ENCODE measurements at places on chromosomes 13 and 19.

DNA sequence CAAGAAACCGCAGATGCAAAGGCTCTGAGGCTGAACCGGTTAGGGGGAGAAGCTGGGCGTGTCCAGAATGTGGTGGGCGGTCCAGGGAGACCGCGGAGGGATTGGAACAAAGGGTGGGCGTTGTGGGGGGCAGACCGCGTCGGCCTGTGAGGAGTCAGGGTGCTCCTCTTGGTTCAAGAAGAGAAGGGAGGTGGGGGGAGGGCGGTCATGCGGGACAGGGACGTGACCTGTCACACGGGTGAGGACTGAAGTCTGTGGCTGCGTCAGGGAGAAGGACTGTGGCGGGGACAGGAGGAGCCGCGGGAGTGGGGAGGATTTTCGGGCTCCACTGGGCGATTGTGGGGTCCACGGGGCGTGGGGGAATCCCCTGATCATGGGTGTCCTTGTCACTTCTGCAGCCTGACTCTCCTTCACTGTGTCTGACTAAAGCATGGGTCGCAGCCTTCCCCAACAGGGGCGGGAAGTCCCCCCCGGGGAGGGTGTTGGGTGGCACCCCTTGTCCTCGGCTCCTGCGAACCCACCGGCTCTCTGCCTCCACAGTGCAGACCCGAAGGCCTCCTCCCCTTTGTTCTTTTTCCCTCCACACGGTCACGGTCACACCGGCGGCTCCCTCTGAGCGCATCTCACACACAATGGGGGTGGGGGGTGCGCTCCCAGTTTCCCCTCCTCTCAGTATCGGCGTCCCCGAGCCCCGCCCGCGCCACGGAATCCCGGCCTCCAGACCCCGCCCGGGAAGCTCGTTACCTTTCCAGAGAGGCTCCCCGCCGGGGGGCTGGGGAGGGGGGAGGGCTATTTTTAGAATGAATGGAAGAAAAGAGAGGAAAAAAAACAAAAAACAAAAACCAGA, 16.4 kb upstream of the KCNN1 start:
- DNase-seq = peak; percentile 28

GRCh38 chr13:112733112-112733511, 43.3 kb downstream of the ATP11A start:
- no peak for DNase-seq

- DNase-seq = no peak
Observed at GRCh38 chr19:16456652-16457194, 15.0 kb downstream of the EPS15L1 start.

DNA sequence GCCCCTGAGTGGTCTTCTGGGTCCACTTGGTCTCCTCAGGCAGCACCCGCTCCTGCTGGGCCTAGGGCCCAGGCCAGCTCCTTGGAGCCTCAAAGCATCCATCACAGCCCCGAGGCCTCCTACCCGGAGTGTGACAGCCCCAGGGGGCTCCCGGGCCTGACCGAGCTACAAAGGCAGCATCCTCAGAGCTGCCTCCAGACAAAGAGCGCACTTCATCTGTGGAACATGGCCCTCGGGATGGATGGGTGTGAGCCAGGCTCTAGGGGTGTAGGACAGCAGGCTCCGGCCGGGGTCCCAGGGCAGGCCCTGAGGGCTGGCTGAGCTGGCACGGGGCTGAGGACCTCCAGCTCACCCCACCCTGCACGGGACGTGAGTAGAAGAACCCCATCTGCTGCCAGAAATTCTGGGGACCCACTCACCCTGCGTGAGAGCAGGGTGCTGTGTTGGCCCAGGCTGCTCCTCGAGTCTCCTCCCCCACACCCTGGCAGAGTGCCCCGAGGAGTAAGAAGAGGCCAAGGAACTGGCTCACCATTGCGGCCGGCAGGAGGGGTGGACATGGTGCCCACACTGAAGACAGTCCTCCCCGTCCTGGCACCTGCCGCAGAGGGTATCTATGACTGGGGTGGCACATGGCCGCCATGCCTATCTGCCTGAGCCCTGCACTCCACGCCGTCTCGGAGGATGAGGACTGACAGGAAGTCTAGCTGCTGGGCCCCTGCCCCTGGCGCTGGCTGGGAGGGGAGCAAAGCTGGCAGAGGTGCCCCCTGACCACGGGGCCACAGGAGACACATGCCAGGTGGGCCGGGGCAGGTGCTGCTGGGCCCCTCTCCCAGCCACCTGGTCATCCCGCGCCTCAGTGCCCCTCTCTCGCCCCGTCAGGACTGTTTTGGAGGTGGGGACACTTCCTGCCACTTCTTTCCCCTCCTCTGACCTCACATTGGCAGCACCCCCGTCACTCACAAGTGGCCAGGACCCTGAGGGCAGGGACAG, 22.3 kb downstream of the CEBPG start:
- no peak for DNase-seq

- no peak for DNase-seq
Observed at GRCh38 chr19:45162608-45163143, 1.9 kb upstream of the NKPD1 start.

DNA sequence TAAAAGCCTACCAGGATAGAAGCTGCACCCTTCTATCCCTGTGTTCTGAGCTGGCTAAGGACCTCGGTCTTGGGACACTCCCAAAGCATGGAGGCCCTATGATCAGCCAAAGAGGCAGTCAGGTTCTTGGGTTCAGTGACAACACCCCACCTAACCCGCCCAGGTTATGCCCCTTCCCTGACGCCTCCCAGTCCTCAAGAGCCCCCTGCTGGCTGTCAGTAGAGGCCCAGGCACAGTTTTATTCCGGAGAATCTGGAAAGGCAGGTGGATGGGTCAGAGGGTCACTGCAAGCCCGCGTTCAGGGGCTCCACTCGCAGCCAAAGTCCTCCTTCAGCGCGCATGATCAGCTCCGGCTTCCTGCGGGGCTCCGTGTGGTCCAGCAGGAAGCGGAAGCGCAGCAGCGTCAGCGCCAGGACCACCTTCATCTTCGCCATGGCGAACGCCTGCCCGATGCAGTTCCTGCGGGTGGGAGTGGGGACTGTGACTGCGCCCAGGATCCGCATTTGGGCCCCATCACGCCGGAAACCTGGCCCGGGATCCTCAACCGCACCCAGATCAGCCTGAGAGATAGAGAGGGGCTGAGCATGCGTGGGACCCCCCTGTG, 22.3 kb downstream of the OR10H3 start:
- DNase-seq = no peak

DNA sequence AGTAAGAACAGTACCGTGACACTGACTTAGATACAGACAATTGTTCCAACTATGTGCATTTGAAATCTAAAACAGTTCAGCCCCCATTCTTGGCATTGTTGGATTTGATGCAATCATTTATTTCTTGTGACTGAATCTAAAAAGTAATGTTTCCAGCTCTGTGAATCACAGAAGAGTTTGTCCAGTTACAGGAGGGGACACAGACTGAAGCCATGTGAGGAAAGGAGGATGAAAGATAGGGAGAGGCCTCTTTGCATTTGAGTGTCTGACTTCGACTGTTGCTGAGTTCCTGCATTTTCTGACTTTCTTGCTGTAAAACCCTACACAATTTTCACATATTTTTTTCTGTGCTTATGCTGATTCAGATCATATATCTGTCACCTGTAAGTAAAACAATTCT, 179.3 kb upstream of the PCDH17 start:
- DNase-seq = no peak

DNA sequence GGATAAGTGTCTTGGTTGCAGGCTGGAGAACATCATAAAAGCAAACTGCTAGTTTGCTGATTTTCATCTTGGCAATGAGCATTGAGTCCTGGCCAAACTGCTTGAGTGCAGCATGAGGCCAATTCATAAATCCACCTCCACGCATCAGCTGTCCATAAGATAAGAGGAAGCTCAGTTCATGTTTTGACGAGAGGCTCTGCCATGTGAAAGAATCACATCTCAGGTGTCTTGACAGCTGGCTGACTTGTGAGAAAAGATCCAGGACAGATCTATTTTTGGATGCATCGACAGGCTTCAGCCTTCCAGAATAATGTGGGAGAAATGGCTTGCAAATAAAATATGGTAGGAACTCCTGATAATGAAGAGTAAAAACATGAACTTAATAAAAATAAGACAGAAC, 5.4 kb upstream of the ZNF682 start:
- no peak for DNase-seq

DNA sequence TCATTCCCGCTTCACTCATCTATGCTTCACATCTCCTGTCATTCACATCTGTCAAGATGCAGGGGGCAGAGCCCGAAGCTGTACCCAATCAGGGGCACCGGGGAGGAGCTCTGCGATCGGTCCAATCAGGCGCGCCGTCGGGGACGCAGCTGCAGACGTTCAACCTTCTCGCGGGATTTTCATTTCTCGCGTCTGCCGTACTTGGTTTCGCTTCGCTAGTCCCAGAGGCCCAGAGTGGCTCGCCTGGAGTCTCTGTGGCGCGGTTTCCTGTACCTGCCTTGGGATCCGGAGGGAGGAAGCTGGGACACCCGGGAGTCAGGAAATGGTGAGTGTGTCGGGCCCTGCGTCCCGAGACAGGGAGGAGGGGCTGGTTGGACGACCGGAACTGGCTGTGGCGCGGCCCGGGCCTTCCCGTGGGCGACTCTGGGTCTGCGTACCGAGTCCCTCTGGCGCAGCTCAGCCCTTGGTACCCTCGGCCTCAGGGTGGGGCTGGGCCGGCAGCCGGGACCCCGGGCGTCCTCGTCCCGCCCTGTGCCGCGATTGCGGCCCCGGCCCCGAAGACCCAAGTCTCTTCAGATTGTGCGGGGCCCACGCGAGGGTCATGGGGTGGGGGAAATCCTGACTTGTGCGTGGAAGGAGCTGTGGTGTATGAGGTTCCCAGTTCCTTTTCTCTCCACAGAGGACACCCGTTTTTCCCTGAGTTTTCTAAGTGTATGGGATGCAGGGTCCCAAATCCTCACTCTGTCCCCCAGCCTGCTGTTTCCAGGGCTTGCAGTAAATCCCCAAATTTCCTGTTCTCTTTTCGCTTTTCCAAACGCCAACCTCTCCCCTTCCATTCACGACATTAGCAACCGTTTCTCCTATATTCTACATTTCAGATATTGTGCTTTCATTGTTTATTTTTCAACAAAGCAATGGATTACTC, at the start of gene ZNF136:
TSS of gene ZNF136 (plus strand) at position 215 of the 925 bp plus-strand sequence. CDS start at position 323, 108 bp downstream.
- peak; percentile 85 for DNase-seq

- no peak for DNase-seq
Observed at GRCh38 chr13:44223770-44224444, 149.7 kb upstream of the SERP2 start.

- no peak for DNase-seq
Observed at GRCh38 chr13:75872980-75873379, 236.8 kb downstream of the LMO7 start.

DNA sequence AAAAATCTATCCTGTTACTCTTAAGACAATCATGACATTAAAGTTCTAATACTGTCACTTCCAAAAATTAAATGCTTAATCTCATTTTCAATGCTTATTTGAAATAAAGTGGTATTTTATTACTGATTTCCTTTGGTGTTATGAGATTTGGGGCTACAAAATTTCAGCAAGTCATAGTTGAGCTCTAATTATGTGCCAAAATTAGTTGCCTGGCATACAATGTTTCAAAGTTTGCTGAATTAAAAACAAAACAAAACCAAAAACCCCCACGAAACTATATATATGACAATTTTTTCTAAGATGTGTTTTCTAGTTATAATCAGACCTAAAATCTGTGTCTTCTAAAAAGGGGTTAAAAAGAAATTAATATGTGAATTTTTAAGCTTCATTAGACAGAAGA, 62.2 kb downstream of the KCNRG start:
- DNase-seq = no peak

DNA sequence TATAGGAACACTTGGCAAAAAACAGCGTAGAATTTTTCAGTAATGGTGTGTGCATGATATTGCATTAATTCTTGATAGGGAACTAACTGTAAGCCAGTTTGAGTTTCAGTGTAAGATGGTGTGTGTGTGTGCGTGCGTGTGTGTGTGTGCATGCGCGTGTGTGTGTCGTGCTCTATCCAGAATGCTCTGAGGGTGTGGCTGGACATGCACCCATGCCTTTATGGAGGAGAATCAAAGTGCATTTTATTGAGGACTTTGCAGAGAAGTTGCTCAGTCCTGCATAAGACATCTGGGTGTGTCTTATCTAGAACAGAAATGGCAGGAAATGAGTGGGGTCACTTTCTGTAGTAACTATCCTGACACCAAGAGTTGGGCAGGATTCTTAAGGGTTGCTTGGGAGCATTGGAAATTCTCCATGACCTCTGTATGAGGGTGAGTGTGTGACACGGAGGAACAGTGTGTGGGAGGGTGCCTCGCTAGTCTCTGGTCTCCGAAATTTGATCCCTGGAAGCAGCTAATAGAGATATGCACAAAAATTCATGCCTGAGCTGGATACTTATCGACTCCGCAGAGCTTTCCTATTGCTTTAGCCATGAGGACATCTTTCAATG, 252.2 kb downstream of the TSHZ3 start:
- DNase-seq = no peak
